ENCODE measurements at places on chromosomes 4 and X.

- DNase-seq: no peak
Observed at GRCh38 chr4:119081943-119082342, 53.7 kb upstream of the MYOZ2 start.

- no peak for DNase-seq
Observed at GRCh38 chr4:38332699-38333098, 331.3 kb upstream of the KLF3 start.

DNA sequence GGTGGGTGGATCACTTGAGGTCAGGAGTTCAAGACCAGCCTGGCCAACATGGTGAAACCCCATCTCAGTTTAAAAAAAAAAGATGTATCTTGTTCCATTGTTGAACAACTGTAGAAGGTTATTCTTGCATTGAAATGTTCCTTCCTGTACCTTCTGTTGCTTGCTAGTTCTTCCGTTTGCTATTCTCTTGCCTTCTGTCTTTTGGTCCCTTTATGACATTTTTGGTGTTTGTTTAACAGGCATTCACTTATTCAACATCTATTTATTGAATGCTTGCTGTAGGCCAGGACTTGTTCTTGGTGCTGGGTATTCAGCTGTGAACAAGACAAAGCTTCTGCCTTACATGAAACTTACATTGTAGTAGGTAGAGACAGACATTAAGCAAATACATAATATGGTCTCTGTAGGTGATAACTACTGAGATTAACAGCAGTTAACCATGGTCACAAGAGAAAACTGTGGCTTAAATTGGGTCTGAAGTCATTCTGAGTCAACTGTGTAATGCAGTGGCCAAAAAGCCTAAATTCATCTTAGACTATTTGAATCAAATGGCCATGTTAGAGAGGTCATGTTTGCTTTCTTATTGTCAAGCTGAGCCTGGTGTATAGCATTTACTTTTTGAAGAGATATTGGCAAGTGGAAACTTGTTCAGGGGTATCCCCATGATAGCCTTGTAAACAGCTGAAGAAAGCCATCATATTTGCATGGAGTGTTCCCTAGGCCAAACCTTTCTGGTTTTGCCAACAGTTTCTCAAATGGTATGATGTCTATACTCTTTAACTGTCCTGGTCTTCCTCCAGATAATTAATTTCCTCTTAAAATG lies 35.6 kb downstream of the GAB1 start:
- DNase-seq: no peak

GRCh38 chr4:15003401-15003890 lies 1.2 kb downstream of the CPEB2 start:
- DNase-seq: peak; percentile 46

DNA sequence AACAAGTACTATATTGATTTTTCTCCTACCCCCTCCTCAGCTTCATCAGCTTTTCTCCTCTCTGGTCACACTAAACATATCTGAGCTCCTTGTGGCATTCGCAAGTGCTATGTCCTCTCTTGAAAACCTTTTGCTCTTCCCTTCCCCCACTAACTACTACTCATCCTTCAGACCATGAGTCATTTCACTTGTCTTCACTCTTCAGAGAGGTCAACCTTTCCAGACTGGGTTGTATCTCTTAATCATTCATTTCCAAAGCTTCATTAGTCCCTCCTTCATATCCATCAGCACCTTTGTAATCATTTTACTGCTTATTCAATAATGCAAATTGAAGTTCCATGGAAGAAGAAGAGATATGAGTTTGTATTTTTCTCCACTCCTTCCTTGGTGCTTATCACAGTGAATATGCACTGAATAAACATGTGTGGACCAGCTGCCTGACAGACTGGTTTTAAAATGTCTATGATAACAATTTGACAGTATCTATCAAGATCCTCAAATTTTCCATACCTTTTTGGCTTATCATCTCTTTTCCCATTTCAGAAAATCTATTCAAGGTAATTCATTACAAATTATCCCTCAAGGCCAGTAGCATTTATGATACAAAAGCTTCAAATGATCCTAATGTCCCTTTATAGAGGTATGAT lies 28.4 kb downstream of the DDX60L start:
- no peak for DNase-seq

- DNase-seq: no peak
Observed at GRCh38 chr4:162732876-162733275, 433.8 kb downstream of the NAF1 start.

- DNase-seq: no peak
Observed at GRCh38 chr4:30968926-30969325, 248.8 kb downstream of the PCDH7 start.

GRCh38 chr4:112519689-112520597 lies 4.0 kb upstream of the NEUROG2 start:
- no peak for DNase-seq

GRCh38 chrX:34875204-34875603 lies 67.4 kb upstream of the FAM47B start:
- no peak for DNase-seq

GRCh38 chr4:86403575-86403974 lies 43.7 kb upstream of the MAPK10 start:
- DNase-seq: no peak

- DNase-seq: no peak
Observed at GRCh38 chrX:78011846-78012245, 42.4 kb upstream of the PGAM4 start.

DNA sequence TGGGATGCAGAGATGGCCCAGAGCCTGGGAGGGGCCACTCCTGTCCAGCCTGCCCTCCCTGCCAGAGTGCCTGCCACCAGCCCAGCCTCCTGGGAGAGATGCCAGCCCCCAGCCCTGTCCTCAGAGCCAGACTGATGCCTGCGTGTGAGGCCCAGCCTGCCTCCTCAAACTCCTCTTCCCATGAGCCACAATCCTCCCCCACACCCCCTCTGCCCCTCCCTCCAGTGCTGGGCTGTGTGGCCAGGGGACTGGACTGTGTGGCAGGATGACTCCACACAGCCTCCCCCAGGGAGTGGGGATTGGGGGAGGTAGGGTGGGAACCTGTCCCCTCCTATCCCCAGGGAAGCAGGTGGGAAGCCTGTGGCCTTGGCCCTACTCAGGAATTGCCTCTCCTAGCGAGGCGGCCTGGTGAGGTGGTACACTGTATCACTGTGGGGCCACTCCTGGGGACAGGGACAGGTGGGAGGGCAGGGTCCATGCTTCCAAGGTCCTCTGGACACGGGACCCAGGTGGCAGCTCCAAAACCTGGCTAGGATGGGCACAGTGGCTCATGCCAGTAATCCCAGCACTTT lies 4.3 kb upstream of the SH3BP2 start:
- no peak for DNase-seq

Data from stimulated activated CD4-positive, alpha-beta T cell treated with anti-CD3 and anti-CD28 coated beads, Interleukin-1b, Interleukin-23, amount 100 ng/mL, for 24 hours (primary cell).